Epithelial cell of esophagus (primary cell): ENCODE measurements at places on chromosomes 1 and 21.

DNA sequence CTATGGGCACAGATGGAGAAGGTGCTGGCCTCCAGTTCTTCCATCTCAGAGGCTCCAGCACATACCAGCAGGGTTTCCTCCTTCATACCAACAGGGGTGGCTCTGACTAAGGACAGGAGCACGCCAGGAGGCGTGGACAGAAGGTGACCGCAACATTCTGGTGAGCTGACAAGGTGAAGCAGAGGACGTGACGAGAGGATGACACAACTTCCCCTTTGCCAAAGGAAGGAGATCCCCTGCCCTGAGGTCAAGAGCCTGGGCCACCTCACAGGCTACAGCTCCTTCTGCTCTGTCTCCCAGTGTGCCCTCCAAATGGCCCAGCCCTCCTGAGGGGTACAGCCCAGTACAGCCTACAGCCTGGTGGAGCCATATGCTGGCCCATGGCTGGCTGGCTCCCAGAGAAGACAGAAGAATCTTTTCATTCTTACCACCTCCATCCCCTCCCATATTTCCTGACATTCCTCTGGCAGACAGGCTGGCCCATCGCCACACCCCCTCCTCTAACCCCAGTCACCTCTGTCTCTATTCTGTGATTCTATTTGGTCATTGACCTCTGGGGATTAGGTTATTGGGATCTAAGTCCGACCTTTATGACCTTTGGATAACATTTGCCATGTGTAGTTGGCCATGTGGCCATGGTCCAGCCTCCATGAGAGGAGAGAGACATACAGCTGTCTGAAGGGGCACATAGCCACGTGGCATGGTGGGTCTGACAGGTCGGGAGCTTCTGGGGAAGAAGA is 5.1 kb upstream of the LAMB3 start:
- peak; percentile 97 for DNase-seq

- peak; percentile 64 for DNase-seq
These were observed 39.6 kb upstream of the LDLRAP1 start for GRCh38 chr1:25503551-25504426.

DNA sequence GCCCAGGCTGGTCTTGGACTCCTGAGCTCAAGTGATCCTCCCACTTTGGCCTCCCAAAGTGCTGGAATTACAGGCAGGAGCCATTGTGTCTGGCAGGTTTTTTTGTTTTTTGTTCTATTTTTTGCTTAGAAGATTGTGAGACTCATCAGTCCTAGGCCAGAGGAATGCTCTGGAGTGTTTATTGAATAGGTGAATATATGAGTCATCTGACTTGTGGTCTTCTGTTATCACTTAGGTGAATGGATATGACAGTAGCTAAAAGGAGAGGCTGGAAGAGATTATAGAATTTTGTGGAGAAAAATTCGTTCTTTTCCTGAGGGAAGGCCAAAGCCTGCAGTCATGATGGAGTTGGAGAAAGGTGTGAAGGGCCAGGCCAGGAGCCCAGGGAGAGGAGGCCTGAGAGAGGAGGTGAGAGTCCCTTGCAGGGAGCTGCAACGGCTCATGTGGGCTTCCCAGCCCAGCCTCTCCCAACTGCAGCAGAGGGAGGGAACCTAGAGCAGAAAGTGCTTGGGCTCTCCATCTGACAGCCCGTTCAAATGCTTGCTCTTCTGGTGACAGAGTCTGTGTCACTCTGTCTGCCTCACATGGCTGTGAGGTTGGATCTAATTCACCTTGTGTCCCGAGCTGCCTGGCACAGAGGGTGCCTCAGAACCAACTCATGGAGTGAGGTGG is 31.6 kb upstream of the ACOT11 start:
- peak; percentile 44 for DNase-seq

GRCh38 chr1:173134029-173134428 is 73.1 kb downstream of the TNFSF4 start:
- peak; percentile 57 for DNase-seq

DNA sequence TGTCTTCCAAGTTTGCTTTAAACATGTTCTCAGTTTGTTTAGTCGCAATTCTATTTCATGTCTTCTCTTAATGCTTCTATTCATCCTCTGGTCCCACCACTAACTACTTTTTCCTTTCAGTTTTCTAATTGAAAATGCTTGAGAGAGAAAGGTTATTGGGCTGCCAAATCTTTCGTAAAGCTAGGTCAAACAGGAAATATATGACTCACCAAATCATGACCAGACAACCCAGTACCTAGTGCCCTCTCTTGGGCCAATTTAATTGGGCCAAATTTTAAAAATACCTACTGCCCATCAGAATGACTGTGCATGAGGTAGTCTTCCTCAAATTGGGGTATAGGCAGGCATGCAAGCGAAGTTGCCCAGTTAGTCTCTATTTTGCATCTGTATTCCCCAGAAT is 295.4 kb upstream of the PBX1 start:
- DNase-seq = no peak

DNA sequence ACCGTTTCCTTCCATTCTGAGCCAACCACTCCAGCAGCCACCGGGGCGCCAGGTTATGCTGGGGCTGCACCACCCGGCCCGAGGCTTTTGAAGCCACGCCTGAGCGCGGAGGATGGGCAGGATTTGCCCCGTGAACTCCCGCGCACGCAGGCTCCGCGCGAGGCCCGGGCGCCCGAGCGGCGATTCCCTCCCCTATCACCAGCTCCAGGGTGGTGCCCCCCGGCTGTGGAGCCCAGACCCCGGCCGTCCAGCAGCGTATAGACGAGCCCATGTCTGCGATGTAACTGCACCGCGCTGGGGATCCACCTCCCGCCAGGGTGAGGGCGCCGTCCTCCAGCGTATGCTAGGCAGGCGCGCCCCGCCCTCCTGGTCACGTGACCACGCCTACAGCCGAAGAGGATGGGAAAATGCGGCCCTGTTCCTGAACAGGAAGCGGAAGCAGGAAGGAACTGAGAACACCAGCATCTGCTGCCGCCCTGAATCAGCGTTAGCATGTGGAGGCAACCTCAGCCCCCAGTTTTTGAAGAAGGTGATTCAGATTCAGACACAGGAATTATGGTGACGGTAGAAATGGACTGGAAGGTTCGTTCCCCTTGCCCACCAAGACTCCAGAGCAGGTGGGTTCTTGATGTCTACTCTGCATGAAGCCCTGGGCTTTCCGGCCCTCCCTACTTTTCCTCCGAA is 46.0 kb downstream of the VPS26C start:
- peak; percentile 93 for DNase-seq

GRCh38 chr21:27802816-27803475 is 836.1 kb upstream of the ADAMTS5 start:
- DNase-seq = peak; percentile 51

- peak; percentile 61 for DNase-seq
These were observed 48.1 kb upstream of the FNBP1L start for GRCh38 chr1:93399781-93400180.

- no peak for DNase-seq
These were observed 68.3 kb upstream of the PLA2G4A start for GRCh38 chr1:186760446-186760845.

DNA sequence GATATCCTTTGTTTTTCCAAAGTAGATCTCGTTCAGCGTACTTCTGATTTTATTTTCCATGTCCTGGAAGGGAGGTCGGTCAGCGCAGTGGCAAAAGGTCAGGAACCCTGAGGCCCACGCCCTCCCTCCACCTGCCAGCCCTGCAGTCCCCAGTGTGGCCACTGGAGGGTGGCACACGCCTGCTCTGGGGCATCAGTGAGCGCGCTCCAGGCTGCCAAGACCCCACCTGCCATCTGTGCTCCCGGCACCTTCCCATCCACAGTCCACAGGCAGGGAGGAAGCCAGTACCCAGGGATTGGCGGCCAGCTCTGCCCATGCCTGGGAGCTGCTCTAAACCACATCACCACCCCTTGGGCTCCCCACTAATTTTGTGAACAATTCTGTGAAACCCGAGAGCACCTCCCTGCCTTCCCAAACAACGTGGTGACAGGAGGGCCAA is 32.3 kb downstream of the SLC66A1 start:
- peak; percentile 39 for DNase-seq

DNA sequence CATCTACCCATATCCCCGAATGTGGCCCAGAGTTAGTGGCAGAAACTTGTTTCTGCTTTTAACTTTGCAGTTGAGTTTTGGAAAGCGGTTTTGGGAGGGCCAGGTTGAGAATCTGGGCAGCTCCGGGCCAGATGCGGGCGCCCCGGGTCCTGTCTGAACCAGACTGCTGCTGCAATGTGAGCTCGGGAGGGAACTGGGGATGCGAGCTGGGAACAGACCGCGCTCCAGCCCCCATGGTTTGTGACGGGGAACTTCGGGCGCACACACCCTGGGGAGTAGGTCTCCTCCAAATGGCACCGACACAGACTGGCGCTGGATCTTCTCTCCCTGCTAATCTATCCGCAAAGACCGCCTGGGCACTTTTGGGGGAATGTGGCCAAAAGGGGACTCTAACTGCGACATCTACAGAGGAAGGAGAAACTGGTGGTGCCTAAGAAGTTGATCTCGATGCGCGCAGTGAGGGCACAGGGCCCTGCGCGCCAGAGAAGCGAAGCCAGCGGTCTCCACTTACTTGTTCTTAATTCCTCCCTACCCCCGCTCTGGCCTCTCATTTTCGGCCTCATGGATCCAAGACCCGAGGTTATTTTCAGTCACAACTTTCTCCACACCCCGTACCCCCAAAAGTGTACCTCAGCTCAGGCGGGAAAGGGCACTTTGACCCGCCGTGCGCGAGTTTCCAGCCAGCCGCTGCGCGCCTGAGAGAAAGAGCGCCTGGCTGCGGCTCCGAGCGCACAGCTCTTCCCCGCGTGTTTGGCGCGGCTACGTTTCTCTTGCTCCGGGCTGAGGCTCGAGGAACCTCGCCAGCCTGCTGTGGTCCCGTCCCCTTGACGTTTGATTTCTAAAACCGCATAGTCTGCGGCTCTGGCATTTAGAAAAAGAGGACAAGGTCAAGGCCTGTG is 411.0 kb upstream of the ESRRG start:
- peak; percentile 46 for DNase-seq

GRCh38 chr1:93061895-93062792 is 16.9 kb upstream of the MTF2 start:
- DNase-seq = peak; percentile 67

DNA sequence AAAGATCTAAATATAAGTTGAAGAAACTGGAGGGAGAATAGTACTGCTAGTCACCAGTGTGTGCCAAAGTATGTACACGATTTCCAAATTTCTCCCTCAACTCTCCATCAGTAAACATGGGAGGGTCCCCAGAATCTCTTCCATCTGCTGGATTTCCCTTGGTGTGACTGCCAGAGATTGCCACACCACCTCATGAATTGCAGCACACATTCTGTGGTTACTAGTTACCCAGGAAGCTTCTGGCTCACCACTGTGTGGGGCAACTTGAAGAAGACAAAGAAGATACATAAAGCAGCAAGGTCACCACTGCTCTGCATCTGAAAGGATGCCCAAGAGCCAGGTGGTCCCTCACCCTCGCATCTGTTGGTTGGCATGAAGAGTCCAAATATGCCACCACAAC is 191.7 kb upstream of the ESRRG start:
- DNase-seq = peak; percentile 29

DNA sequence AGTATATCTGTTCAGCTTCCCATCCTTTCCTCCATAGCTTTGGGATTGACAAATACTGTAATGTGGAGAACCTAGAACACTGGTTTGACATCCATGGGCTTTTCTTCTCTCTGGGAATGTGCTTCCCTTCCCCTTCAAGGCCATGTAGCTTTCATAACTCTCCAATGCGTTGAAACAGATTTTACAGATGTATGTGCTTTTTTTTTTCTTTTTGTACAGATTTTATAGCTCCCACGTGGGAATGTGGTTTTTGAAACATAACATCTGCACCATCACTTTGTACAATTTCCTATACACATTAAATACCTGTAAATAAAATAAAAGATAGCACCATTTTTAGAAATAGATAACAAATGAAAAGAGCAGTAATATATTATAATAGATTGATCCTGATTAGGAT is 138.5 kb upstream of the TMPRSS15 start:
- no peak for DNase-seq

- no peak for DNase-seq
These were observed 88.2 kb downstream of the NTPCR start for GRCh38 chr1:233038581-233038980.

GRCh38 chr1:169511316-169512005 is 25.7 kb upstream of the SLC19A2 start:
- peak; percentile 90 for DNase-seq

GRCh38 chr21:15071009-15071408 is 6.2 kb upstream of the NRIP1 start:
- DNase-seq = no peak

GRCh38 chr1:225544263-225544662 is 108.7 kb downstream of the ENAH start:
- no peak for DNase-seq

GRCh38 chr1:43541721-43542401 is 11.2 kb downstream of the PTPRF start:
- DNase-seq = peak; percentile 51

DNA sequence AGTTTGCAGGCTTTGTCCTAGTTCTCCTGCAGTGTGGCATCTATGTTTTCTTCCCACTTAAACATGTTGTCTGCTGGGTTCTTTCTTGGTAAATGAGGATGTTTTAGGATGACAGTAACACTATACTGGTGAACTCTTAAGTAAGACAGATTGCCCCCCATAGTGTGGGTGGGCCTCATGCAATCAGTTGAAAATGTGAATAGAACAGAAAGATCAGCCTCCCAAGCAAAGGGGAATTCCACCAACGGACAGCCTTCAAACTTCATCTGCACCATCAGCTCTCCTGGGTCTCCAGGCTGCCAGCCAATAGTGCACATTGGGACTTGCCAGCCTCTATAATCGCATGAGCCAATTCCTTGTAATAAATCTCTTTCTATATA is 10.7 kb upstream of the TARBP1 start:
- DNase-seq = no peak

- no peak for DNase-seq
These were observed 16.0 kb downstream of the IRF2BP2 start for GRCh38 chr1:234593771-234594504.

GRCh38 chr21:36113647-36114428 is 21.0 kb upstream of the CBR3 start:
- DNase-seq = peak; percentile 66

- DNase-seq = no peak
These were observed 29.0 kb downstream of the NEK7 start for GRCh38 chr1:198185759-198186158.

DNA sequence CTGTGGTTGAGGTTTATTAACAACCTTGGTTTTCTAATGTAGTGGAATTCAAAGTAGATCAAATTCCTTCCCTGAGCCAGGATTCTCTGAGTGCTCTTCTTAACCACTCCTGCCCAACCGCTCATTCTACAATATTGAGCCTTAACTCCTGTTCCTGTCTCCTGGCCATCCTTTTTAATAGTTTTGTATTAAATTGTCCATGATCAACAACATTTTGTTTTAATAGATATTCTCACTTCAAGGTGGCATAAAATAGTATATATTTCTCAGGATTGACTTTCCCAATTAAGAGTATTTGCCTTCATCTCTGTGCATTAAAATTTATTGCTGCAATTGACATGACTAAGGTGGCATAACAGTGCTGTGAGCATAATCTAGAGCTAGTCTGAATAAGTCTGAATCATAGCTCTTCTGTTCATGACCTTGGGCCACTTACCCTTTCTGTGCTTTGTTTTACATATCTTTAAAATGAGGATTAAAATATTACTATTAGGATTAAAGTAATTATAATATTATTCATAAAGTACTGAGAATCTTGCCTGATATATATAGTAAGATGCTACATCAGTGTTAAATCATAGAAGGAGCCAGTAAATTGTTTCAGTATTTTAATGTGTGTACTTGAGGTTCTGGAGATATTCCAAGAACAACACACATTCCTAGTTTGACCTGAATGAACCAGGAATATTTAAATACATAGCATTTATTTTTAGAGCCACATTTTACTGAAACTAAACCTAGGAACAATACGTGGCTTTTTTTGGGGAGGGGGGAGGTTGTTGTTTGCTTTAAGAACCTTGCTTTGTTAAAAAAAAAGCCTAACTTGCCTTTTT is 76.4 kb downstream of the ADGRL2 start:
- peak; percentile 81 for DNase-seq

- no peak for DNase-seq
These were observed 44.9 kb downstream of the CAPN9 start for GRCh38 chr1:230791986-230792564.
